Naive thymus-derived CD4-positive, alpha-beta T cell (primary cell): ENCODE measurements at places on chromosomes 6 and 20. TPM values are rescaled to one million over a fixed set of nuclear protein-coding genes. Genes with fewer than 3 reads are reported as not detected.

DNA sequence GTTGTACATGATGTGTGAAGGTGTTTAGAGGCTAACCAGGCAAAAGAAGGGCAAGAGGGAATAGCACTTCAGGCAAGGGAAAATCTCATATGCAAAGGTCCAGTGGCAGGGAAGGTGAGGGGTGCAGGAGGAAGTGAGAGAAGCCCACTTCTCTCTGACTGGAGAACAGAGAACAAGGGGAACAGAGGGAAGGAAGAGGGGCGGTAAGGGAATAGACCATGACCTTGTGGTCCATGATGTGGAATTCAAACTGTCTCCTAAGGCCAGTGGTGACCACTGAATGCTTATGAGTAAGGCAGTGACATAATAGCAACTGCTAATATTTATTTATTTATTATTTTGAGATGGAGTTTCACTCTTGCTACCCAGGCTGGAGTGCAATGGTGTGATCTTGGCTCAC lies 20.6 kb upstream of the SLC9A8 start:
- no peak for DNase-seq

DNA sequence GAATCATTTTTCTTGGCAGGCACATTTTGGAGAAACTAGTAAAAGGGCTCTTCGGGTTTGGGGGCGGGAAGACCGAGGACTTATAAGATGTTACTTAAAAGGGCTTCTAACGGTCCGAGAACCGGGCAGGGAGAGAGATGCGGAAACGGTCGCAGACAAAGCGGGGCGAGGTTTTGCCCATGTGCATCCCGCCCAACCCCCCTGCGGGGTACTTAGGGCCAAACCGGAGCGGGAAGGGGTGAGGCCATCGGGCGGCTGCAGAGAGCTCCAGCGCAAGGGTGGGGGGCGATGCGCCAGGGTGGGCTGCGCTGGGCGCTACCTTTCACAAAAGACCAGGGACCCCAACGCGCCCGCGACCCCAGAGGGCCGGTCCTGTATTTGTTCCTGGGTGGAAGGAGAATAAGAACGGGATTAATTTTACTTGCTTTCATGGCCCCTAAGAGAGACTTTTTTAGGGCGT lies 616 bp downstream of the TUBB start:
- peak; percentile 32 for DNase-seq

GRCh38 chr6:56279331-56280080 lies 32.1 kb upstream of the COL21A1 start:
- DNase-seq, result no peak

DNA sequence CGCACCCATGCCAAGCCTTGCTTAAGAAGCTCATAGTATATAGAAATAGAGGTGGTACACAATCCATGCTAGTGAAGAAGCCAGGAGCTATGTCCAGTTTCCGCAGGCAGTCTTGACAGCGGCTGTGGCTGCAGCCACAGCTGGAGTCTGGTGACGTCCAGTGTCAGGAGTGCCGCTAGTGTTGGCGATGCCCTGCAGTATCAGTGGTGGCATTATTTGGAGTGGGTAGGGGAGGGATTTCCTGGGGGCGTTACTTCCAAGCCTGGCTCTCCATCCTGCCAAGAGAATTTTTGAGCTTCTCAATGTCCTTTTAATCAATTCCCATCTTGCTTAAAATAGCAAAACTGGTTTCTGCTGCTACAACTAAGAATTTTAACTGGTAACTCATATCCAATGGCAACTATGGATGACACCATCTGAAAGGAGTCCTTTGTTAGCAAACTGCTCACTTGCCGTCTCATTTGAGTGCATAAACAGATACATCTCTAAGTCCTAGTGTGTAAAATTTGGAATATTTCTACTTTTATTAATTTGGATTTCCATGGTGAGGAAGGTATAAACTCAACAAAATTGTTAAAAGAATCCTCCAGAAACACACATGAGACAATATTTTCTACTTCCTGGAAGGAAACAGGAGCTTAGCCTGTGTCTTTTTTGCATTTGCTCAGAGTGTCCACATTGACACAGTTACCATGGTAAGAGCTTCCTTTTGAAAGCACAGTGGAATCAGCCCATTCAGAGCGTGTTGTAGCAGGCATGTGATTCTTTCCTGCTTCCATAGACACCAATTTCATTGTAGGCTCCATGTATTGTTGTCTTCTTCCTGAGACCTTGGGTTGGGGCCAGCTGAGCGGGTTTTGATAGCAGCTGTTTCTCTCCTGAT lies 44.6 kb upstream of the PXDC1 start:
- no peak for DNase-seq

- DNase-seq, result peak; percentile 39
Measured at GRCh38 chr6:33632558-33633039, 11.5 kb downstream of the ITPR3 start.

GRCh38 chr20:40746251-40746650 lies 57.2 kb upstream of the MAFB start:
- DNase-seq, result no peak

DNA sequence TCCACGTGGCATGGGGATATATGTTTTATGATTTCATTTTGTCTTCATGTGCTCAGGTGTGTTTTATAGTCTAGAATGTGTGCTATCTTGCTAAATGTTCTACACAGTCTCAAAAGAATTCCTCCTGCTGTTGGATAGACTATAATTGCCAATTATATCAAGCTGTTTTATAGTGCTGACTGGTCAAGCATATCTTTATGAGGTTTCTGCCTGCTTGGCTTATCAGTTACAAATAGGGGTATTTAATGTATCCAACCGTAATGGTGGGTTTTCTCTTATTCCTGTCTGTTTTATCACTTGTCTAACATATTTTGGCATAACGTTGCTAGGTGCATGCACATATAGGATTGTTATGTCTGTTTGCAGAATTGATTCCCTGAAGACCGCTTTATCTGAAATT lies 201.3 kb downstream of the EYS start:
- DNase-seq, result no peak

DNA sequence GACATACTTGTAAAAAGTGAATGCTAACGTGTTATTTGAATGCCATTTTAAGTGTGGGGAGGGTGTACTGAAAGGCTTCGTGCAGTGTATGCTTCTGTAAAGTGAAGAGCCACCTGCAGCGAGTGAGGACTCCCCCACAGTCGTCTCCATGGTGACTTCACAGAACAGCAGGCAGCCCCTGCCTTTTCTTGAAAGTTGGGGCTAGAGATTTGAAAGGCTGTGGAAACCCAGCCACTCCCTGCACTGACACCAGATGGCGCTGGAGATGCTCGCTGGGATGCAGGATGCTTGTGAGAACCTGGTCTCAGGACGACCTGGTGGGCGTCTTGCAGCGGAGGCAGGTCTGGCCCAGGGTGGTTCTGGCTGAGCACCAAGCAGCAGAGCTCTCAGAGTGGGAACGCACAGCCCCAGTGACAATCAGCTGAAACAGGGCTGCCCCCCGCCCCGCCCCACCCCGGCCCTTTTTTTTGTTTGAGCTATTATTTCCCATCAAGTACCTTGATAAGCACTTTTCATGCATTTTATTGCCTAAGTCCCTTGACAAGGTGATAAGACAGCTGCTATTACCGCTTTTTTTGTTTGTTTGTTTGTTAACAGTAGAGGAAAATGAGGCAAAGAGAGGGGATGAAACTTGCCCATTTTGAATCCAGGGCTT lies 150.3 kb downstream of the SYCP2 start:
- no peak for DNase-seq

The LINC00237 gene
- not detected for total RNA-seq

The IPCEF1 gene
- 64.9 TPM for total RNA-seq

The LY6G6D gene
- not detected for total RNA-seq
